ENCODE measurements at places on chromosomes 6 and 20.

DNA sequence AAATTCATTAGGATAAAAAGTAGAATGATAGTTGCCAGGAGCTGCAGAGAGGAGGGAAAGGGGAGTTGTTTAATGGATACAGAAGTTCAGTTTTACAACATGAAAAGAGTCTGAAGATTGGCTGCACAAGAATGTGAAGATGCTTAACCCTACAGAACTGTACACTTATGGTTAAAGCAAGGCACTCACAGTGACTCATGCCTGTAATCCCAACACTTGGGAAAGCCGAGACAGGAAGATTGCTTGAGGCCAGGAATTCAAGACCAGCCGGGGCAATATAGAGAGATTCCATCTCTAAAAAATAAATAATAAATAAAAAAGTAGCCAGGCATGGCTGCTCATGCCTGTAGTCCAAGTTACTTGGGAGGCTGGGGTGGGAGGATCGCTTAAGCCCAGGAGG is 174.0 kb downstream of the TASP1 start:
- DNase-seq: no peak

GRCh38 chr6:166438211-166438861 is 55.6 kb upstream of the MPC1 start:
- DNase-seq: no peak

DNA sequence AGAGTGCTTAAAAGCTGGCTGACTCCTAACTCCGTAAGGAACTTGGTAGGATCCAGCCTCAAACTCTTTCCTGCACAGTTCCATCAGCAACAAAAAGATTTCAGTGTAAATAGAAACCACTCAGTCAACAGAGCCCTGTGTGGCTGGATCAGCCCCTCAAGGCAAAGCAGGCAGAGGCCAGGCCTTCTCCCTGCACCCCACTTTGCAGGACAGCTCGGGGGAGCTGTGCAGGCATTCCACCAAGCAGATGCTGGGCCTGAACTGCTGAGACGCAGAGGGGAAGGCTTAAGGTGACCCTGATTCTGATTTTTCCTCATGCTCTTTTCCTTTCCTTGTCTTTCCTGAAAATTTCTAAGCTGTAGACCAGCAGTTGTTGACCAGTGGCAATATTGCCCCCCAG is 91.5 kb downstream of the NFATC2 start:
- DNase-seq: no peak

- no peak for DNase-seq
These were observed at the start of gene GCNT2 for GRCh38 chr6:10521104-10521808. TSS of gene GCNT2 (plus strand) at chr6:10521351. CDS start at chr6:10528912, 7,561 bp downstream.

GRCh38 chr20:57653546-57653900 is 33.3 kb upstream of the ZBP1 start:
- DNase-seq: no peak

DNA sequence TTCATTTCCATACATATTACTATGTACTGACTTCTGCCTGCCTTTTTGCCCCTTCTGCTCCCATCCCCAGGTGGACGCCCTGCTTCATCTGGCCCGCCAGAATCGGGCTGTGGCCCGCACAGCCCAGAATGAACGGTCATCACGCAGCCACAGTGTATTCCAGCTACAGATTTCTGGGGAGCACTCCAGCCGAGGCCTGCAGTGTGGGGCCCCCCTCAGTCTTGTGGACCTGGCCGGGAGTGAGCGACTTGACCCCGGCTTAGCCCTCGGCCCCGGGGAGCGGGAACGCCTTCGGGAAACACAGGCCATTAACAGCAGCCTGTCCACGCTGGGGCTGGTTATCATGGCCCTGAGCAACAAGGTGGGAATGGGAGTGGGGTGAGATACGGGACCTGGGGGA is 4.7 kb upstream of the PHF1 start:
- no peak for DNase-seq

DNA sequence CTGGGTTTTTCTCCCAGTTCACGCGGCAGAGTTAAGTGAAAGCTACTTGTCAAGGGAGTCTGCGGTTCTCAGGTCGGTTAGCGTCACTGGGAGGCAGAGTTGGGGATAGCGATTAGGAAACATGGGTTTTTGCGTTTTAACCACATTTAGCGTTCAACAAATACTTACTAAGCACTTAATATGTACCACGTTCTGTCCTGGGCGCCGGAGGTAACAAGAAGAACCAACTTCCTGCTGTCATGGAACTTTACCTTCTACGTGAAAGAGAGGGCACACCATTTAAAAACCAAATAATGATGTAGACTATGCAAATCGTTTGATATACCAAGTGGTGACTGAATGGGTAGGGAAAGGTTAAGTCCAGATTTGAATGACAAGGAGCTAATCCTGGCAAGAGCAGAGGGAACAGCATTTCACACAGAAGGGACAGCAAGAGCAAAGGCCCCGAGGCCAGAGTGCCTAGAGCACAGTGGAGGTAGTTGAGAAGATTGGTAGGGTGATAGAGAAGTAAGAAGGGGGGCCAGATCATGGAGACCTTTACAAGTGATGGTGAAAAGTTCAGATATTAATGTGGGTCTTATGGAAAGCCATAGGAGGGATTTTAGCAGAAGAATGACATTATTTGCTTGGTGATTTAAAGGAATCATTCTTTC is 744 bp downstream of the RIOK1 start:
- no peak for DNase-seq

DNA sequence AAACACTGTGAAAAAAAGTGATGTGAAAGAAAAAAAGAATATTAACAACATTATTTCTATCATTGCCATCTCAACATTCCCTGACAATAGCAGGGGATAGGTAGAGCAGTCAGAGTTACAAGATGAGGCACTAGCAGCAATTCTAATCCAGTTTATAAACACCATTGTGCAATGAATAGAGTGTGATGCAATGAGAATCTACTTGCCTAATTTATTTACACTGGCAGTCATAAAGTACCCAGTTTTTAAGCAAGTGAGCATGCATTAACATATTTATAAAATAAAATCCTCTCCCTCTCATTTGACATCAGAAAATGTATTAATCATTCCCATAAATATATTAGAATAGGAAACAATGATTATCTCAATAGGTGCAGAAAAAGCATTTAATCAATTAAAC is 2.5 kb upstream of the MANEA start:
- DNase-seq: no peak

- DNase-seq: no peak
These were observed 2.7 kb downstream of the TMEM74B start for GRCh38 chr20:1182106-1182505.

DNA sequence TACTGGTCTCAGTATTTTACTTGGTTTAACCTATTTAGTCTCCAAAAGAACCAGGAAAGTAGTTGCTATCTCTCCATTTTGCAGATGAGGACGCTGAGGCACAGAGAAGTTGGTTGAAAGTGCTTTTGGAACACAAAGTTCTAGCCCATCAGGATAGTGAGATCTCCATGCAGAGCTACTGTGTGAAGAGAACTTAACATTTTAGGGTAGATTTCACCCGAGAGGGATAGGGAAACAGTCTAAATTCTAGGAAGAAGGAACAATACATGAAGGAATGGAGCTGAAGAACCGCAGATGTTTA is 65.1 kb downstream of the PHACTR2 start:
- no peak for DNase-seq

GRCh38 chr6:40328986-40329545 is 258.1 kb downstream of the LRFN2 start:
- DNase-seq: no peak

DNA sequence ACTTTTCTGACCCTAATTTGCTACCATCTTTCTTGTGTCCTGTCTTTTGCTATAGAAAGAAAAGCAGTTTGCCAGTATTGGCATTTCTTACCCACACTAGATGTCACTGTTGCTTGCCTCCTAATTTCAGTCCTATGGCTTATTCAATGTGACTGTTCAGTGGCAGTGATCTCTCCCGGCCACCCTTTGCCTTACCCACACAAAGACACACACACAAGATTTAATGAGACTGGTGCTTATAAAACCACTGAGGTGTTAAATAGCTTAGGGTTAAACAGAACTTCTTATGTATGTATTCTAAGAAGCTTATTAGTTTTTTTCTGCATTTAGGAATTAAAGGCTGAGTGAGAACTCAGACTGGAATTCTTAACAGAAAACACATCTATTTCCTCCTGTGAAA is 233.6 kb upstream of the ASCC3 start:
- DNase-seq: no peak

Measured in stimulated activated CD8-positive, alpha-beta memory T cell treated with anti-CD3 and anti-CD28 coated beads, Interleukin-4, amount 100 ng/mL, for 48 hours (primary cell).